Stimulated activated CD4-positive, alpha-beta T cell treated with anti-CD3 and anti-CD28 coated beads, TNF-alpha, amount 100 ng/mL, for 1 hour (primary cell): ENCODE measurements at places on chromosomes 3 and 15.

DNA sequence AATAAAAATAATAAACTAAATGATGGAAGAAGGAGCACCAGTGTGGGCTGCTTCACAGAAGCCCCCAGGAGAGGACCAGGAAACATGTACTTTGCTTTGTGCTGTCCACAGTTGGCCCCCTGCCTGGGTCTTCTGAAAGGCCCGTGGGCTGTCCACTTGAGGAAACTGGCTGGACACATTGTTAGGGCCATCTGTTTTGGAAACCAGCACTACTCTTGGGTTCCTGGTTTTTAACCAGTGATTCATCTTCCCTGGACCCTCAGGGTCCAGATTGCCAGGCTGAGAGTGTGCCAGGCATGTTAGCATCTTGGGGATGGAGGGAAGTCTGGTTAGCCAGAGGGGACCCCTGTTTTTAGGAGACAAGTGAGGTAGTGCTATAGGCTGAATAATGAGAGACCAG lies 297.2 kb upstream of the C2CD4B start:
- DNase-seq, result no peak

- DNase-seq, result no peak
Measured at GRCh38 chr15:91471468-91471867, 371.4 kb downstream of the SV2B start.

GRCh38 chr15:58568157-58568571 lies 136.4 kb downstream of the LIPC start:
- DNase-seq, result no peak

GRCh38 chr3:64987726-64988125 lies 299.9 kb upstream of the ADAMTS9 start:
- DNase-seq, result no peak

DNA sequence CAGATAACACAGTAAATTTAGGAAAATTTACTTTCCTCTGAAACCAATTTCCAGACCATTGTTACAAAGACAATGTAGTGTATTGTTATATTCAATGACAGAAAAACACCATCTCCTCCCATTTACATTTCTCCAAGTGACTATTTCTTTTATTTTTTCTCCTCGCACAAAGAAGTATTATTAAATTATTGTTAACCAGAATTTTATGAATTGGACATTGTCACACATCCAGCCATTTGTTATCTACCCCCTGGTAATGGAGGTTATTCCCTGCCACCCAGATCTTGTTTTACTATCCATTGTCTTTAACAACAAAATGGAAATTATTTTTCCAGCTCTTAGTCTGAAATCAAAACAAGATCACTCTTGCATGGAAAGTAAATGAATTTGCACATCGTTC lies 511.3 kb downstream of the FGF12 start:
- DNase-seq, result no peak

- DNase-seq, result no peak
Measured at GRCh38 chr15:52163321-52164190, 27.6 kb downstream of the GNB5 start.

DNA sequence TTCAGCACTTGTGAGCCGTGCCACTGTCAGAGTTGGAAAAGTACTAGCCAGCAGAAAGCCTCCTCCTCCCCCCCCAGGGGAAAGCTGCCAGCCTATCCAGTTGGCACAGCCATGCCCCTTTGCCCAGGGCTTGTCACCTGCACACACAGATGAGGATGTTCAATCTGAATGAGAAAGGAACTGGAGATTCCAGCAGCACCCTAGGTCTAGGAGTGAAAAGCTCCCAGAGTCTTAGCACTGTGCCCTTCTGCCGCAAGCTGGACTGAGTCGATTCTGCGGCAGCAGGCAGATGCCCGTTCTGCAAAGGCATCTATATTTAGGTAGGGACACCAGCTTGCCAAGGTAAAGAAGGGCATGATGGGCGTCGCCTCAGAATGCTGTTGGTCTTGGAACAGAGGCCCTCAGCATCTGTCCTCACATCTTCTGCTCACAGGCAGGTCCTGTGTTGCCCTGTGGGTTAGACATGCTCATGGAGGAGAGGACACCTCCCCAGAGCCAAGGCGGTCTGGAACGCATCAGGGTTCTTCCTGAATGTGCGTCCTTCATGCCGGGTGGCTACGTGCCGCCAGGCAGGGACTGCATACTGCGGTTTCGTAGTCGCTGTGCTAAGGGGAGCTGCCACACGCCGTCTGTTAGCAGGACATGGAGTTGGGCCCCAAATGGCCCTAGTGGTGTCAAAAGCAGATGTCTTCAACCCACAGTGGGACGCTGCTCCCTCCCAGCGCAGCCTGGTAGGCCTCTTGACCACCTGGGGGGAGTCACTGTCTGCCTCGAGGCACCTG lies 109.5 kb downstream of the VGLL4 start:
- DNase-seq, result no peak

DNA sequence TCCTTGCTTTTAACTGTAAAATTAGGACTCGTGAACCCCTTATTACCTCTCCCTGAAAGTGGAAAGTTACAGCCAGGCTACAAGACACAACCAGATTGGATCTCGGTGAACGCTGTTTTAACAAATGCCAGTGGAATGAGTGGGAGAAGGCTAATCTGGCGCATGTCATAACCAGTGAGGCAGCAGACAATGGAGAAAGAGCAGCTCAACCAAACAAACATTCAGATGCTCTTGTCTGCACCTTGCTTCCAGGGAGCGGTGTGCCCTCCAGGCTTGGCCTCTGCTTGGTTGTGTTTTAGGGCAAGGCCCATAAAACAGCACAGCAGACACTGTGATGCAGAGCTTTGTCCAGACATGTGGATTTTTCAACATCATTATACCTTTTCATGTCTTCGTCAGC lies 45.9 kb upstream of the ATP1B3 start:
- no peak for DNase-seq

- DNase-seq, result no peak
Measured at GRCh38 chr3:132261506-132261905, 55.7 kb upstream of the ACP3 start.

GRCh38 chr3:57896031-57896430 lies 112.2 kb upstream of the FLNB start:
- DNase-seq, result no peak

GRCh38 chr15:56959318-56959648 lies 40.8 kb downstream of the TCF12 start:
- DNase-seq, result no peak

- no peak for DNase-seq
Measured at GRCh38 chr3:157753787-157754136, 250.5 kb upstream of the VEPH1 start.

GRCh38 chr3:87309601-87310000 lies 33.2 kb upstream of the POU1F1 start:
- no peak for DNase-seq

GRCh38 chr3:74906181-74906580 lies 291.7 kb upstream of the CNTN3 start:
- DNase-seq, result no peak

- DNase-seq, result no peak
Measured at GRCh38 chr3:33058765-33059164, 38.2 kb downstream of the GLB1 start.

GRCh38 chr3:197281849-197282248 lies 16.6 kb downstream of the DLG1 start:
- no peak for DNase-seq

GRCh38 chr3:24299806-24300626 lies 194.6 kb downstream of the THRB start:
- no peak for DNase-seq

- no peak for DNase-seq
Measured at GRCh38 chr3:64224826-64225610, at the start of gene PRICKLE2. Gene PRICKLE2 (minus strand): TSS chr3:64225466. CDS start chr3:64198927, 26,539 bp downstream.

DNA sequence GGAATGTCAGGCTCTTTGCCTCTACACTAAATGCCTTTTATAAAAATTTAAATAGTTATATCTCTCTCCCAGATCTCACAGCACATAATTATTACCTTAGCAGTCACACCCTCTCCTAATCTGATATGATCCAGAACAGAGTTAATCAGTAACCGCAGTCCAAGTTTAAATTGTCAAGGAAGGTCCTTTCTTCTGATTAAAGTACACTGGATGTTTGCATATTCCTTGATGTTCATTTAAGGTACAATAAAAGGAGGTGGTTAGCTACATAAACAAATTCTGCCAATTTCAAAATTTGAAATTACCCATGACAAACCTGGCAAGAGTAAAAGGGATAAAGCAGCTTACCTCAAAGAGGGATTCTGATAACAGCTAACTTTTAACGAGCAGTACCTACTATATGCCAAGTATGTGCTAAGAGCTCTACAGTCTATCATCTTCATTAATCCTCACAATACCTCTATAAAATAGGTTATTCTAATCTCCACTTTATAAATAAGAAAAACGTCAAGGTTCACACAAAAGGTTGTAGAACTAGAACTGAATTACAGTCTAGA lies 4.3 kb downstream of the GOLIM4 start:
- DNase-seq, result no peak

DNA sequence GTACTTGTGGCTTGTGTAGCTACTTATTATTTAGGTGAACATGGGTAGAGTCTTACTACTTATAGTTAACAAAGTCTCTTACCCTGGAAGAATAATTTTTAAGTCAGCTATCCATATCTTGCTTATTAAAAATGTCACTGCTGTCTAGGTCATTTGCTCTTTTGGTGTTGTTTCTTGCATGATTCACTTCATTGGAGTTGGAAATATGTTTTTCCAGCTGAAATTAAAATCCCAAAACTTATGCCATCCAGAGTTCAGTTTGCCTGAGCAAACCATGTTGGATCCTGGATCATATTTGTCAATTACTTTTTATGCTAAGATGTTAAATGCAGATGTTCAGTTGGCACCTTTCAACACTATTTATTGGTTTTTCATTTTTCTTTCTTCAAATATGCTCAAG lies 421.0 kb upstream of the RBMS3 start:
- DNase-seq, result no peak

- DNase-seq, result no peak
Measured at GRCh38 chr3:185760550-185760949, 64.3 kb downstream of the IGF2BP2 start.

- DNase-seq, result no peak
Measured at GRCh38 chr3:71990545-71990944, 205.6 kb upstream of the PROK2 start.

DNA sequence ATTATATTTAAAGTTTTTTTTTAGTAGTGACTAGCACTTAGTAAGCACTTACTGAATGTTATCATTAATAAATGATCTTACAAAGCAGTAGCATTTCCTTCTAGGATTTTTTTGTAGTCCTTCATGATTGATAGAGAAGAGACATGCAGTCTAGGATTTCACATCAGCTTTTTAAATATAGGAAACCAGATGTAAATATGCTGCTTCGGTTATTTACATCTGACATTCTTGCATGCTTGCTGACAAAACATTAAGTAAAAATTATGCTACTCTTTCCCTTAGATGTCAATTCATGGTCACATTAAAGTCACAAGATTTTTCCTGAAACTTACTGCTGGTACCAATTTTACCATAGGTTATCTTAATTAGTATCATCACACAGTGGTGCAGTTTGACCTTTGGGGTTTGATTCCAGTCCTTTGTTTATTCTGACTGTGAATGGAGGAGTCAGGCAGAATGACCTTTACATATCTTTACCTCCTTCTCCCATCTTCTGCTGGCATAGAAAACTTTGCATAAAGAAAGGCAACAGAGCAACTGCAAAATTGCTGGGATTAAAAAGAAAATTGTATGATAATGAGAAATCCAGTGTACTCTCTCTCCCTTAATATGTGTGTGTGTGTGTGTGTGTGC lies 286.5 kb downstream of the LPP start:
- DNase-seq, result no peak

GRCh38 chr3:185958626-185959025 lies 20.8 kb upstream of the TRA2B start:
- no peak for DNase-seq

- DNase-seq, result no peak
Measured at GRCh38 chr3:179943117-179943880, 93.4 kb downstream of the PEX5L start.

- no peak for DNase-seq
Measured at GRCh38 chr3:134393074-134393473, 18.8 kb upstream of the AMOTL2 start.

DNA sequence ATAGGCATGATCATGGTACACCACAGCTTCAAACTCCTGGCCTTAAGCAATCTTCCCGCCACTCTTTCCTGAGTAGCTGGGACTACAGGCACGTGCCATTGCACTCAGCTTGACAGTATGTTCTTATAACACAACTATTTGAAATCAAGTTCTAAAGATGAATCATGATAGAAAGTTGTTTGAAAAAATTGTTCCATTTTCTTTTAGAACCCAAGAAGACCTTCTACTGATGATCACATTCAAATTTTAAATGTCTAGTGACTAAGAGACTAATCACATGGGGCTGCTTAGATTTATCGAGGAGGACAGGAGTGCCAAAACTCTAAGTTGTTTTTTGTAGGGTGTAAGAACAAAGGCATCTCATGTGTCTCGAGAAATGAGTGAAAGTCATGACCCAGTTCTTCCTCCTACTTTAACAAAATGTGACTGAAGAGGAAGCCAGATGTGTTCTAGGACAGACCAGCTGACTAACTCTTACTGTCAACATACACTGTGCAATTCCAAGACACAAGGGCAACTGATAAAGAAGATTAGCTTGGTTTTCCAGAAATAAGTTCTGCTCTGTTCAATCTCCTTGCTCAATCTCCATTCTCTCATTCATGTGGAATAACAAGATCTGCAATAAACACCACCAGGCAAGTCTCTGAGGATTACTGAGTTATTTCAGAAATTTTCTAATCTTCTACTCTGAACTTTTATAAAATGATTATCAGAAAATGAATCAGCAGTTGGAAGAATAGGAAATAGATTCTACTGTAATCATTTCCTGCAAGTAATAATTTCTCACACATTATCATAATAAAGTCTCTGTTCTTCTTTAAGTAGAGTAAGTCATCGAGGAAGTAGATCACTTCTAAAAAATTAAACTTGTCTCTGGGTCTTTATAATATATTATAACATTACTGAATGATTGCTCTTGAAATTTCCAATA lies 122.6 kb upstream of the CCNL1 start:
- no peak for DNase-seq

DNA sequence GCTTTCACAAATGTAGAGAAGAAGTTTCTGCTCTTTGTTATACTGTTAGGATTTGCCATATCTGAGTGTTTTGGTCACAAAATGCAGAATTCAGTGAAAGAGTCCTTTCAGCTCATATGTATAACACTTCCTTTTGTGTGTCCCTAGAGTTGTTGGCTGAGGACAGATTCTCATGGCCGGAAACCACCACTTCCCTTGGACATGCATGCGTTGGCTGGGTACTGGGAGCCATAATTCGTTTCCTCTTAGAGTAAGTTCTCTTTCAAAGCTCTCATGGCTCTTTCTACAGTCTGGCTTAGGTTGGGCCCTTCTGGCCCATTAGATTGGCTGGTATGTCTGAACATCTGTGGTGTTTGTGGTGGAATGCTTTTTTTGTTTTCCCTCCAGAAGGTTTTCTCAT lies 298.5 kb downstream of the DIPK2A start:
- no peak for DNase-seq

- no peak for DNase-seq
Measured at GRCh38 chr15:65355173-65355987, 22.4 kb downstream of the IGDCC3 start.

- no peak for DNase-seq
Measured at GRCh38 chr15:42148808-42149492, 7.5 kb downstream of the PLA2G4F start.

GRCh38 chr3:160675566-160676124 lies 1.3 kb upstream of the ARL14 start:
- no peak for DNase-seq
